ENCODE measurements at places on chromosomes 13 and 19.

GRCh38 chr13:27981006-27981708 is 7.3 kb downstream of the URAD start:
- no peak for DNase-seq

DNA sequence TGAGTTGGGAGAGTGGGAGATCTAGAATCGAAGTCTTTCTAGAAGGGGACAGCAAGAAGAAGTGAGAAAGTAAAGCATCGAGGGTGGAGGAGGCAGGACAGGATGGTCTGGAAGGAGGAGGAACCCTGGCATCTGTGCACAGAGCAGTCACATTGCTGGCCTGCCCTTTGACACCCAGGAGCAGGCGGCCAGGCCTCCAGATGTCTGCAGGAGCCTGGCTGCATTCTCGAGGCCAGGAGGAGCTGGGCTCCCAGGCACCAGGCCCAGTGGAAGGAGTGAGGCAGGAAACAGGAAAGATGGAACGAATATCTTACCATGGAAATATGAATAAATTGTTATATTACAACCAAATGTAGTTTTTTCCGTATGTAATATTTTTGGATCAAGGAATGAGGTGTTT is 27.7 kb upstream of the ARGLU1 start:
- no peak for DNase-seq

DNA sequence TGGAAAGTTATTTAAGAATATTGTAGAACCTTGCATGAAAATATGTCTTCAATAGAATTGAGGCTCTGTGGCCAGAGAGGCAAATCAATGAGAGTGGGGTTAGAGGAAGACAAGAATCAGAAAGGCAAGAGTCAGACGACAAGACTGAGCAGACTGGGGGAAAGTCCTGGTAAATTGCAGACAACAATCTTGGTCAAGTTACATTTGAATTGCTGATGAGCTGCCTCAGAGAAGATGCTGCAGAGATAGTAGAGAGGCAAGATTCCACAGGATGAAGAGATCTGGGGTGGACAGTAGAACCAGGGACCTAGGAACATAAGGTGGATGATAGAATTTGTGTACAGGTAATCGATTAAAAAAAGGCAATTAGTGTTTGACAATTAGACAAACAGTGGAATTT is 133.8 kb downstream of the RXFP2 start:
- no peak for DNase-seq

GRCh38 chr19:19096641-19097627 is 33.1 kb downstream of the SLC25A42 start:
- no peak for DNase-seq

GRCh38 chr13:80314711-80315653 is 25.9 kb downstream of the SPRY2 start:
- no peak for DNase-seq

DNA sequence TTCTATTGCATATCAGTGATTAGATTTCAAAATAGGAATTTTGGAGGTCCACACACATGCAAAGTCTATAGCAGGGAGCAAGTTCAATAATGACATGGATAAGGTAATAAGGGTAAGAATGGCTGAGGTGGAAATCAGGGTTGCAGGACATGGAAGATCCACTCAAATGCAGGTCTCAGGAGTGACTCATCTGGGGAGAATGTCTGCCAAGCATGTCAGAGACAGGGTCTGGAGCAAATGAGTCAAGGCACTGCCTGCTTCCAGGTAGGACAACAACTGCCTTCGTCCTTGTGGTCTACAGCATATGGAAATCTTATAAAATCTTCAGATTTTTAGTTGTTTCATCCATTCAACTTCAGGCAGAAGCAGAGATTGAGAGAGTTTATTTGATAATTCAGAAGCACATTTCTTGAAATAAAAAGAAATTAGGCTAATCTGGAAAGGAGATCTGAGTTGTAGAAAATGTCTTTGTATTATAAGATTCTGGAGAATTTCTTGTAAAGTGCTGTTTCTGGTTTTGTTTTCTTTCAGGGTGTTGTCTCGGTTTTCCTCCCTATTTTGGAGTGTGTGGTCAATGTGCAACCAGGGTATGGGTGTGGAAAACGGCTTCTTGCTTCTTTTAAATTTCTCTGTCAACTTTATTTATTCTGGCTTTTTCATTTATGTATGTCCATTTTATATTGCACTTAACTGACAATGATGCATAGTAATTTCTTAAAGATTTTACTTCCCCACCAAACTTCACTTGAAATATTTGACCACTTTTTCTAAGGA is 748.8 kb downstream of the LIG4 start:
- DNase-seq, result no peak

DNA sequence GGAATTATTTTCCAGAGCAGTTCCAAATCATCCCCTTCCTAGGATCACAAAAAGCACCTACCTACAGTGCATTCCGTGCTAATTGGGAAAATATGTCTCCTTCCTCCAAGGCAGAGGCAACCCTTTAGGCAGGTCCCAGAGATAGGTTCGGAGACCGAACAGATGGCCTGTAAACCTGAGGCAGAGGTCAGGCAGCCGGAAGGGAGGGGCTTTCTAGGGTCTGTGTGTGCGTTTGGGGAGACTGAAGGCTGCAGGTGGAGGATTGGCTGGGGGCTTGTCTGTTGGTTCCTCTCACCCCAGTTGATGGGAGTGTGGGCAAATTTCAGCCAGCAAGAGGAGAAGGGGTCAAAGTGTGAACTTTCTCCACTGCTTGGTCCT is 7.1 kb downstream of the KCNN4 start:
- DNase-seq, result no peak

GRCh38 chr19:29631450-29631849 is 25.4 kb downstream of the POP4 start:
- DNase-seq, result no peak

DNA sequence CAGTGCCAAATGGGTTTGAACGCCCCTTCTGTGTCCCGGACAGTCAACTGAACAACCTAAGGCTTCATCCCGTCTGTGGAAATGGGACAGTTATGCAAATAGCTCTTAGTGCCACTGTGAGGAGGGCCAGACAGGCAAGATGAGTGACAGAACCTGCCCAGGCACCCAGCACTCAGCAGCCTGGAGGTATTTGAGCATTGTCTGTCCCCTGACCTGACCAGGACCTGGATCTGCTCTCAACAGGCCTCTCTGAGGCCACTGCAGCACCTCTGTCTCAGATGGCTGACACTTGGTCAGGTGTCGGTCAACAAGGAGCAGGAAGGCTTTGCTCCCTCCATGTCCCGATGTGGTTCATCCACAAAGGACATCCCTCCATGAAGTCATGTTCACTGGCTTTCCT is 67.9 kb downstream of the CCDC70 start:
- no peak for DNase-seq

DNA sequence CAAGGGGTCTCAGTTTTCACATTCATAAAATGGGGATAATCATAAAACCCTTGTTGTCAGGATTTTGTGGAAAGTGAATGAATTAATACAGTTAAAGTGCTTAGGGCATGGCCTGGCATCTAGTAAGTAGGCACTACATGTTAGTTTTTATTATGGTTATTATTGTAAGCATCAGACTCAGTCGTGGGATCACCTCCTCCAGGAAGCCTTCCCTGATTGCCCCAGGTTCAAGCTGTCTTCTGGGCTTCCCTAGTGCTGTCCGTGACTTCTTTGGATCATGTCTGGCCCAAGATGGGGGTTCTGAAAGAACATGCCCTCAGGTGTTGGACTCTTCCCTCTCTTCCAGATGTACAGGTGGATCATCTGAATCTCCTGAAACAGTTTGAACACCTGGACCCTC is 10.7 kb downstream of the NUCB1 start:
- DNase-seq, result no peak

DNA sequence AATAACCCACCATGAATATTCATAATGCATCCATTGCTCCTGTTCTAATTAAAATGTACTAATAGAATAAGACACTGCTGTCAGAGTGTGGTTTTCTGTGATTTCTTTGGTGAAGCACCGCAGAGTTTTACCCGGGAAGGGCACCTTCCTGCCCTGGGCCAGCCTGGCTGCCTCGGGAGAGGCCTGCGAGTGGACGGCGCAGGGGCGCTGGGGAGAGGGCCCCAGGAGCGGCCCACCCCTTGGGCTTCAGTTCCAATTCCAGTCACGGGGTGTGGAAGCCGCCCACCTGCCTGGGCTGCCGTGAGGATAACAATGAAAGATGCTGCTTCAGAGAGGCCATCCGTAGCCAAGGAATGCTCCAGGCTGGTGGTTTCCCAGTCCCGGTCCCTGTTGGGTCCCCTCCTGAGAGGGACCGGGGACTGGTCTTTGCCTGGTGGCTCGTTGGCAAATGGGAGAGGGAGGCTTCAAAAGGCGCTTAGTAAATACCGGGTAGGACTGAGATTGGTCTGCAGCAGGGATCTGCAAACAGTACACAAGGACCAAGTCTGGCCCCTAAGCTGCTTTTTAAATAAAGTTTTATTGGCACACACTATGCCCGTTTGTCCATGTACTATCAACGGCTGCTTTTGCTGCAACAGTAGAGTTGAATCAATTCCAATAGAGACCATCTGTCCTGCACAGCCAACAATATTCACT is 18.0 kb downstream of the TCF3 start:
- DNase-seq, result no peak

- DNase-seq, result no peak
Measured at GRCh38 chr13:64556376-64556775, 2673.8 kb downstream of the PCDH9 start.

GRCh38 chr13:91032104-91032503 is 315.4 kb upstream of the MIR17HG start:
- DNase-seq, result no peak

DNA sequence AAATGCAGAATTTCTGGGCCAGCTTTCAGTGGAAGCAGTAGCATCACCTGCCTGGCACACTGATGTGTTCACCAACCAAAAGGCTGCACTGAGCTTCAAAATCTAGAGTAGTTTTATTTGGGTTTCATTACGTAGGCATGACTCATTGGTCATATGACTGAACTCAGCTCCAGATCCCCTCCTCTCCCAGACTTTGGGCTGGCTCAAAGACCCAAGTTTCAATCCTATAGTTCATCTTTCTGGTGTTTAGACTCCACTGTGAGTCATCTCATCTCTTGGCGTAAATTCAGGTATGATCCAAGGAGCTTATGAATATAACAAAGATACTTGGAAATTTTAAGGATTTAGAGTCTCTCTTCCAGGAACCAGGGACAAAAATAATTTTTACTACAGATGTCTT is 17.7 kb downstream of the ZMYM5 start:
- peak; percentile 39 for DNase-seq

GRCh38 chr13:85381082-85381481 is 418.1 kb downstream of the SLITRK6 start:
- no peak for DNase-seq

GRCh38 chr13:27972478-27972820 is 3.3 kb upstream of the CDX2 start:
- DNase-seq, result no peak

DNA sequence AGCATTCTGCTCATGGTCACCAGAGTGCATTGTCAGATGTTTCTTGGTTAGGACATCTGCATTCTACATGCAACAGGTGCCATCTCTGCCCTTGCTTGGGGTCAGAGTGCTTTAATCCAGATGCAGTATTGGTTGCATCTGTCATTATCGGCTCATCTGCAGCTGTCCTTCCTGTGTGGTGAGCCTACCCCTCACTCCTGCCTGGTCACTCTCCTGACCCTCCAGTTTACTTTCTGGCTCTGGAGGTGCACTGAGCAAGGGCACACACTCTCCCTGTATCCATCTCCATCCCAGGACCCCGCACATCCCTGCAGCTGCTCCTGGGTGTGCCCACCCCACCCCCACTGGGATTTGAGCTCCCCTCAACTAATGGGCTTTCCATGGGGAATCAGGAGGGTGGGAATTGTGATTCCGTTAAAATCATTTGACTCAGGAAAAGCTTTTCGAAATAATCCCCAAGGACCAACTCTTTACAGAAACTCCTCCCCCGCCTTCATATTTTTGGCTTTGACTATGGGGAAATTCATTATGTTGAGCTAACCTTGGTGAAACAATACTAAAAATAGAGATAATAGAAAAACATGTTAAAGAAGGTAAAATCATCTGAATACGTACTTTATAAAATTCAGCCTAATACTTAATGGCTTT is 70.2 kb downstream of the COL4A2 start:
- no peak for DNase-seq

DNA sequence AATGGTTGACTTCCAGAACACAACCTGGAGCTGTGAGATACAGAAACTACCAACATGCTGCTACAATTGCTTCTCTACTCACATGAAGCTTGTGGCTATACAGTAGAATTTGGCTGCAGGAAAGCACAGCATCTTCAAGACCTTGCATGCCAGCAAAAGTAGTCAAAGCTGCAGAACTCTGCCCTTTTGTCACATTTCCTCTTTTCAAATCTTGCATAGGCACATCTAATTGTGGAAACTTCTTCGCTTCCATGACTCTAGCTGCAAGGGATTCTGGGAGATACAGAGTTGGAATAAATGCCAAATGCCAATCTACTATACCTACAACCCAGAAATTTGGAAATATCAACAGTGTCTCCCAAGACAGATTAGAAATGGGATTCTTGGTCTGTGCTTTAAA is 462.2 kb downstream of the FOXO1 start:
- DNase-seq, result no peak

DNA sequence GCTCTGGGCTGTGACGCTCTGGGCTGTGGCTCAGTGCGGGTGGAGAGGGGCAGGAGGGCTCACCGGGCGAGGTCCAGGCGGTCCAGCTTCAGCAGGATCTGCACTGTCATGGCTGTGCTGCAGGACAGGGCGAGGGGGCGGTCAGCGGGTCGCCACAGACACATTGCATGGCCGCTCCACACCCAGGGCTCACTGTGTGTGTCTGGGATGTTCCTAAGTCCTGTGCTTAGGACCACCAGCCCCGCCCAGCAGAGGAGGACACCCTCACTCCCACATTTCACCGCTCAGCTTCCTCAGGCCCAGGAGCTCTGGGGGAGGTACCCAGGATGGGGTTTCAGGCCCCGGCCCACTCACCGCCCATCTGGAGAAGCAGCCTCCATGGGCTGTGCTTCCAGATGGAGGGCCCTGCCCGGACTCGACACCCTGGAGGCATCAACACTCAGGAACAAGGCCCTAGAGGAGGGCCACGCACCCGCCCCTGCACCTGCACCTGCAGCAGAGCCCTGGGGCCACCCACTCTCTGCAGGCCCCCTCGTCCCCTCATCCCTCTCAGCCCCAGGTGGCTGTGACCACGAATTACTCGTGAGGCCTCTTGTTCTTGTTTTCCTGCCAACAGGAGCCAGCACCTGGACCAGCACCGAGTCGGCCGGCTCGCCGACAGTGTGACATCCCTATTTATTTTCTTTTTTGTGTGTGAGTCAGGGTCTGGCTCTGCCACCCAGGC is 9.7 kb upstream of the CERS1 start:
- DNase-seq, result no peak

- no peak for DNase-seq
Measured at GRCh38 chr19:6429419-6430221, 3.9 kb downstream of the SLC25A41 start.

GRCh38 chr13:86324191-86324590 is 525.0 kb upstream of the SLITRK6 start:
- no peak for DNase-seq

DNA sequence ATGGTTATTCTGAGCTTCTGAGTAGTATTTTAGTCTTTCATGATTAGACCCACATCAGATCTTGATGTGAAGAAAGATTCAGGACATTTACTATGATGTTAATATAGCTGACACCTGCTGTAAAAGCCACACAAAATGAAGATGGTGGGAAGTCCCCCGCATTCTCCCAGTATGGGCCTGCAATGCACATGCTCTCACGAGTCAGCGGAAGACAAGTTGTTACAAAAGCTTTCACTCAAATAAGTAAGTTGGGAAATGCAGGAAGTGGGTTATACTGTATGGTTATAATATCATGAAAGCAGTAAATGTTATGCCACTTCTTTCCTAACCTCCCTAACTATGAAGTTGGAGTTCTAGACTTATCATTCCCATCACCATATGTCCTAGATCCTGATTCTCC is 171.9 kb downstream of the KLF5 start:
- no peak for DNase-seq

GRCh38 chr19:38837656-38838121 is 6.1 kb upstream of the ECH1 start:
- DNase-seq, result no peak

GRCh38 chr13:44969551-44970484 is 19.5 kb downstream of the NUFIP1 start:
- peak; percentile 46 for DNase-seq

Measured in bone marrow (tissue), 2 donors.